NCI-H1694 treated with DMSO at 0.1 percent for 48 hours (cell line): ENCODE measurements at places on chromosomes 11 and 22.

- DNase-seq: no peak
Observed at GRCh38 chr22:42630211-42630610, 10.2 kb downstream of the ATP5MGL start.

DNA sequence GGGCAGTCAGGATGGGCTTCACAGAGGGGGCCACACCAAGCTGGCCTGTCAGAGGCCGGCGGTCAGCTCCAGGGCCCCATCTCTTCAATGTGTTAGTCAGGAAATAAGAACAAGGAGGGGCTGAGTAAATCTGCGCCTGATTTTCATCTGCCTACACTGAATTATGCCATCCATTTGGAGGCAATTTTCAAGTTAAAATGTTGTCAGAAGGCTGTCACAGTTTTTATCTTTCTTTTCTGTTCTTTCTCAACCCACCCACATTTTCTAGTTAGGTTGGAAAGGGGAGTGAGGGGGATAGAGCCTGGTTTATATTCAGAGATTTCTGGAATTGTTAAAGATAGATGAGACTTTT is 18.8 kb downstream of the ADORA2A start:
- DNase-seq: no peak

DNA sequence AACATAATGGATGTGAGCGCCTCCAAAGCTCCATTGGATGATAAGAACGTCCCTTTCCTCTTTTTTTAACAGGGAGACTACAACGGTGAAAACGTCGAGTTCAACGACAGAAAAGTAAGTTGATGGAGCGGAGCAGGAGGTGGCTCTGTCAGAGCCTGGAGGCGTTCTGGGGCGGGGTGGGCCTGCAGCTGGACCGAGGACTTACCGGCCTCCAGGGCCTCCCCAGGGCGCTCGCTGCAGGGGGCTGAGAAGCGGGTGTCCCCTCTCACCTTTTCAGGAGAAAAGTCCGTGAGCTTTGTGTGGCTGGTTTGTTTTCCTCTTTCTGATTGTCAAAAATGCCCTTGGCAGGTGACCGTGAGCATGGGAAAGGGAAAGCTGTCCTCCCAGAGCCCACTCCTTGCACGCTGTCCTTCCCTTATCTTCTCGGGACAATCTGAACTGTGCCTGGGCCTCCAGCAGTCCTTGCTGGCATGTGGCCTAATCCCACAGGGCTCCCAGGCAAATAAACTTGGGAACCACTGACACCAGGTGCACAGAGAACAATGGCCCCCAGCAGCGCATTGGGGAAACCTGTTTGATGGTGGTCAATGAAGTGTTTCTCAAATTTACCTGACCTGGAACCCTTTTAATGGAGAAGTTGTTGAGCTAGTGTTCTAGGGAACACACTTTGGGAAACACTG is 38.4 kb downstream of the ANO1 start:
- DNase-seq: no peak

DNA sequence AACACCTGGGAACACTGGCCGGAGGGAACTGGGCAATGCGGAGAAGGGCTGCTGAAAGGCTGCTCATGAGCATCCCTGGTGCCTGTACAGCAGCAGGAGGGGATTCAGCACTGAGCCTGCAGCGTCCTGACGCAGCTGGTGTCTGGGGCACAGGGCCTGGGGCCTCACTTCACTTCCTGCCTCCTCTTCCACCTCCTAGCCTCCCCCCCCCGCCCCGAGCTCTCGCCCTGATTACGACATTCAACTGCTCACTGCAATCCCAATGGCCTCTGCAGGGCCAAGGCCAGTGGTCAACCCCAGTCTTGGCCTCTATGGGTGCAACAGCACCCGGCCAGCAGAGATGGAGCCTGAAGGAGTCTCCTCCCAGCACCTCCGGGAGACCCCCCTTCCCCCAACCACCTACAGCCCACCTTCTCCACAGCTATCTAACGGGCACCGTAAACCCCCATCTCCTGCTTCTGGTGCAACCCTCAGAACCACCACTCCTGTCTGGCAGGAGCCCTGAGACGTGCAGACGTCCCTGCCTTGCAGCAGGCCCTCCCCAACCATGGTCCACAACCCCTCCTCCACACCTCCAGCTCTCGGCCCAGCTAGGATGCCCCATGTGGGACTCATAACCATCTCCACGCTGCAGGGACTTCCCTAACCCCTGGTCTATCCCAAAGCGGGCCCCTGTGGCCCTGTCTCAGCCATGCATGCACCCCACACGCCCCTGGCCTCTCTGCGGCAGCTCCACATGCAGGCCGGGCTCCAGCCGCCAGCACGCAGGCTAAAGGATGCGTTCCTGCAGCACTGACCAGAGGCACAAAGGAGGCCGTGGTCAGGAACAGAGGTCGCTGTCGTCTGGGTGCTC is 38.2 kb downstream of the BRD1 start:
- DNase-seq: no peak

DNA sequence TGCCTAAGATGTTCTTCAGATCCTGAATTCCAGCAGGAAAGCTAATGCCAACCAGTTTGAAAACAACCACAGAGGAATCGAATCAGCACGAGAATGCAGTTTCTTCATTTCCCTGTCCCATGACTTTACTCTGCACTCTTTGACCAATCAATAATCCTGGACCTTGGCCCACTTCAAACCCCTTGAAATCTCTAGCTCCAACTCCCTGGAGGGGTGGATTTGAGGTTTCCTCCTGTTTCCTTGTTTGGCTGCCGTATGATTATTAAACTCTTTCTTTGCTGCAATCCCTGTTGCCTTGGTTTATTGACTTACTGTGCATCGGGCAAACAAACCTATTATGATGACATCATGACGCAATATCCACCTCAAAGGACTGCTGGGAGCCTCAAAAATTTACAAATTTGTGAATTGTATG is 109.3 kb downstream of the FBXO7 start:
- DNase-seq: no peak

DNA sequence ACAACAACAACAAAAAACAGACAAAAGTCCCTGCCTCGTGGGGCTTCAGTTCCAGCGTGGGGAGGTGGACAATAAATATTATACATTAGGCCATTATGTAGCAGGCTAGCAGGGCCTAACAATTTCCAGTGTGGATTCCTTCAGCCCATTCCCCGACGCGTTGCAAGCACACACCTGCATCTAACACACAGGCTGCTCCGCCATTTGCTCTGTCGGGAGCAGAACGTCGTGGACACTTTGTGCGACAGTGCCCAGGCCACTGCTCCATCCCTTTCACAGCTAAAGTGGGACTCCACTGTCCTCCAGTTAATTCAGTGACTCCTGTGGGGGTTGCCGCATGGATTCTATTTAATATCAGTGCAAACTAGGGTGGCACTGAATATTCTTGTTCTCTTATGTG is 10.9 kb upstream of the FGF3 start:
- no peak for DNase-seq
